ENCODE measurements at places on chromosomes 2 and 18.

DNA sequence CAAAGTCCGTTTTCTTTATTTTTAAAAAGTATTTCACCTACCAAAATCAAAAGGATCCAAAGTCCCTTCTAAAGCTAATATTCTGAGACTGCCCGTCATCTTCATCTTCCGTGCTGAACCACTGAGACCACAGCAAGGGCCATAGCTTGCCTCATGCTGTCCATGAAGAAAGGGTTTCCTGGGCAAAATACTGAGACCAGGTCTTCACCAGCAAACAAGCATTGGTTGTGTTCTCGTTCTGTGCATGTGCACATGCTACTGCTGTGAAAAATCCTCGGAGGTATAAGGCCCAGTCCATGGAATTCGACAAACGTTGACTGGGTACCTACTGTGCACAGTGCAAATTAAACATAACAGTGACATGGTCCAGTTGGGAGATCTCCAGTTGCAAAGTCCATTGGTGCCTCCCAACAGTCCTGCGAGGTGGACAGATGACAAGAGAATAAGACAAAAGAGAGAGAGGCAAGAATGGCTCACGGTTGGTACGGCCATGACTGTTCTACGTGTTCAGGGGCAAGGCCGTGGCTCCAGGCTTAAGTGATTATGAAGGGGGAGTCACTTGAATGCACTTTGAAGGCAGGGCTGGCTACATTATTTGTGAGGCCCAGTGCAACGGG lies 192.6 kb upstream of the GLI2 start:
- DNase-seq = peak; percentile 68

DNA sequence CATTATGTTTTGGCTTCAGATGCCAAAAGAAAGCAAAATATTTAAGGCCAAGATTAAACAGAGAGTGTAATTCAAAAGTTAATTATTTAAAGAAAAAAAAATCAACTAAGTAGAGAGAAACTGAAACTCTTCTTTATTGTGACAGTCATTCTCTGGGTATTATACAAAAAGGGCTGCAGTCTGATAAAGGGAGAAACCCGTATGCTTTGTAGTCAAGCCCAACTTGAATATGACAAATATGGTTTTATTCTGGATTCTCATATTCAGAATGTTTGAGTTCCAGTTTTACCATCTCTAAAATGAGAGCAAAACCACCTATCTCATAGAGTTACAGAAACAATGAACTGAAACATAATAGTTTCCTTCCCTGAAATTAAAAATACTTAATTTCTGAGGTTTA lies 8.2 kb downstream of the CDH2 start:
- no peak for DNase-seq

DNA sequence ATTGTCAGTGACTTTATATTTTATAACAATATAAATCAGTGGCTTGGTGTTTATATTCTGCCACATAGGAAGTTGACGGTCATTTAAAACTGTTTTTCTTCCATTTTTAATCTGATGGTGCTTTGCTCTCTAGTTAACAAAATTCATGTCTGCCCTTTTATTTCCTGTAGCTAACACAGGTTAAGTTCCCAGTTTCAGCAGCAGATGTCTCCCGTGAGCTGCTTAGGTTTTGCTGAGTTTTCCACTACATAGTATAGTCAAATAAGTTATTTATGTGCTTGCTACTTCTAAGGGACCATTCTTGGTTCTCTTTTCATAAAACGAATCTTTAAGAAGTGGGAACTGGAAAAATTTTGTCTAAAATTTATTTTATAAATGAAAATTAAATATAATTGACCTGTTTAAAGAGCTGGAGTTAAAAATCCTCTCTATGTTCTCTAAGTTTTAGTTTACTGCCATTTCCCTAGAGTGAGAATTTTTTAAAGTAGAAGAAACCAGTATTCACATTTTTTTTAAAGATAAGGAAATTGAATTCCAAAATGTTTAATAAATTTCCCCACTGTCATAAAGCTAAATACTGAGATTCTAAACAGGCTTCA lies 20.6 kb downstream of the HTR2B start:
- DNase-seq = peak; percentile 50

GRCh38 chr2:109494351-109494750 lies 119.4 kb downstream of the SEPTIN10 start:
- no peak for DNase-seq

DNA sequence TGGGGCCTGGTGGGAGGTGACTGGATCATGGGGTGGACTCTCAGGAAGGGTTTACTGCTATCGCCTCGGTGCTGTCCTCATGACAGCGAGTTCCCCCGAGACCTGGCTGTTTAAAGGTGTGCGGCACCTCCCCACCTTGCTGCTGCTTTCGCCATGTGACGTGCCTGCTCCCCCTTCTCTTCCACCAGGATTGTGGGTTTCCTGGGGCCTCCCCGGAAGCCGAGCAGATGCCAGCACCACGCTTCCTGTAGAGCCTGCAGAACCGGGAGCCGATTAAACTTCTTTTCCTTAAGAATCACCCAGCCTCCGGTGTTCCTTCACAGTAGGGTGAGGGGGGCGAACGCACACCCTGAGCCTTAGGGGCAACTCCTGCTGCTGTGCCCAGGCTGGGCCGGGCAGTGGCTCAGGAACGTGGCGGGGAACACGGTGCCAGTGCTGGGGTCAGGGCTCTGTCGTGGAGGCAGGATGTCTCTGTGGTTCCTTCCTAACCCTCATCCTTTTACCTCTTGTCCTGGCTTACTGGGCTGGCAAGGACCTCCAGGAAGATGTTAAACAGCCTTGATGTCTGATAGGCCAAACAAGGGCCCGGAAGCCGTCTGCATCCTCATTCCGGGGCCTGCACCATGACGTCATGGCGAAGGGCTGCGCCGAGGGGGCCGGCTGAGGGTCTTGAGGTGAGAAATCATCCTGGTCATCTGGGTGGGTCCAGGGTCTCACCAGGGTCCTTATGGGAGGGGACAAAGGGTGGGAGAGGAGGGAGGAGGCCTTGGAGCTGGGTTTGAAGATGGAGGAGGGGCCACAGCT lies 12.7 kb downstream of the NEU4 start:
- no peak for DNase-seq

DNA sequence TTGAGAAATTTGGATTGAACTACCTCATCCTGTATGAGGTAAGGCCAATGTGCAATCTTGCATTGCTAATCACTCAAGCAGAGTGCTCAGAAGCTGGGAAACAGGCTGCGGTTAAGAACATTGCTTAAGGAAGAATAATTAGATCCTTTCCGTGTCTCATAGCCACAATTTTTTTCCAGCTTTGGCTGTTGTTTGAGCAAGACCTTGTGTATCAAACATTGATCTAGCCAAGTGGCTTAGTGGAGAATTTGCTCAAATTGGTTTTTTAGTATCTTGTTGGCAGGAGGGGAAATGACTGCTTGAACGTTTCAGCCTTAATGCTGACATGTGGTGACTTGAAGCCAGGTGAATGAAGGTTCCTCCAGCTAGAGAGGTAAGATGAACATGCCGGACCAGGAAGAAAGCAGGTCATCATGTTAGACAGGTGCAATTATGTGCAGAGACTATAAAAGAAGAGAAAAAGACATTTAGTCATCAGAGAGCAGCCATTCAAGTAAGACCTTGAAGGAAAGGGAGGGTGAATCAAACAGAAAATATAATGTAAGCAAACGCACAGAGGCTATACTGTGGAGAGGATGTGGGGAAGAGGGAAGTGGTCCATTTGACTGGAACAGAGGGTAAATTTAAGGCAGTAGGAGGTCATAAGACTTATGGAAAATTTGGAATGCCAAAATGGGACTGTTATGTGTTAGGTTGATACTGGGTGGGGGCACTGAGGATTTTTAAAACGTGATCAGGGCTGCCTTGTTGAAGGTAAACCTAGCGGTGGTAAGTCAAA lies 98.9 kb upstream of the CYP1B1 start:
- no peak for DNase-seq

DNA sequence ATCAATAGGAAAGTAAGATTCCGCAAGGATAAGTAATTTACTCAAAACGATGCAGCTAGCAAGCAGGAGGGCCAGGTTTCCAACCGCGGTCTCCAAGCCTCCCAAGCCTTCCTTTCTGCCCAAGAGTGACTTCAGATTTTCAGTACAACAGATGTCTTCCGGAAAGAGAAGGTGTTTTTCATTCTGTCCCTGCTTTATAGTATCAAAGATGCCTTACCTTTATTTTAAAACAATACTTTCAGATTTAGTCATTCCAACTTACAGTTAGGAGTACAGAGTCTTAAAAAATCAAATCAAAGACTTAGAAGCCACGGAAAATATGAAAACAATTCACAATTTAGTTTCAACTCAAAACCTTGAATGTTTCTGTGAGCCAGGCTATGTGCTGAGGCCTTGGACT lies 43.6 kb downstream of the CYB5A start:
- DNase-seq = no peak

- no peak for DNase-seq
These were observed 73.1 kb downstream of the RTN4 start for GRCh38 chr2:54977149-54977548.

- DNase-seq = no peak
These were observed 132.2 kb upstream of the SP5 start for GRCh38 chr2:170582751-170583463.

- DNase-seq = no peak
These were observed 23.1 kb upstream of the ALKAL2 start for GRCh38 chr2:310994-311393.

- peak; percentile 12 for DNase-seq
These were observed 571 bp downstream of the EEF1B2 start for GRCh38 chr2:206160125-206160806.

DNA sequence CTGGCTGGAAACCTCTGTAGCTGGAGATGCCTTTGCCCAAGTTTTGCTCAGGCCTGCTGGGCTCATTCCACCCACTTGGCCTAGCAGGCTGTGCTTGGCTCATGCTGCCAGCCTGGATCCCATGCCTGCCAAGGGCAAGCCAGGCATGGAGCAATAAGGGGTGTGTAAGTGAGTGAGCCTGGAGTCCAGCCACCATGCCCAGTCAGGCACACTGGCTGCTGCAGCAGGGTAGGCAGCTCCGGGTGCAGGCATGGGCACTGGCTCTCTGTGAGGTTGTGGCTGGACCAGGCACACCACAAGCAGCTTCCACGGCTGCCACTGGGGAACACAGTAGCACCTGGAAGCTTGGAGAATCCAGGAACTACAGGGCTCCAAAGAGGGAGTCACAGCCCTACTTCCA lies 147.7 kb upstream of the HS6ST1 start:
- no peak for DNase-seq

- DNase-seq = no peak
These were observed 268.4 kb downstream of the TCF4 start for GRCh38 chr18:55319459-55320193.

DNA sequence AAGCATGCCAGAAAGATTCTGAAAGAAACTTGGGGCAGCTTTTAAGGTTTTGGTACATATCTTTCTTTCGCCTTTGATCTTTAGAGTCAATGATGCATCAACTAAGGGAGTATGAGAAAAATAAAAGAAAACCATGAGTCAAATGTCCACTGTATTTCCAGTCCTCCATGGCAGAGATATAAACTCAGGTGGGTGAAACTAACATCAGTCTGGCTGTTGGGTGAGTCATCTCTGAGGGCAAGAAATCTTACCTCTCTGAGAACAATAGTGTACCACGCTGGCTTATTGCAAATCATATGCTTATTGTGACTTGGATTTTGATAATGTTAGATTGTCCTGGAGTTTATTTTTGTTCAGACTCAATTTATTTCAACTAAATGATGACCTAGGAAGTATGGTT lies 521.0 kb downstream of the PLCL1 start:
- no peak for DNase-seq

DNA sequence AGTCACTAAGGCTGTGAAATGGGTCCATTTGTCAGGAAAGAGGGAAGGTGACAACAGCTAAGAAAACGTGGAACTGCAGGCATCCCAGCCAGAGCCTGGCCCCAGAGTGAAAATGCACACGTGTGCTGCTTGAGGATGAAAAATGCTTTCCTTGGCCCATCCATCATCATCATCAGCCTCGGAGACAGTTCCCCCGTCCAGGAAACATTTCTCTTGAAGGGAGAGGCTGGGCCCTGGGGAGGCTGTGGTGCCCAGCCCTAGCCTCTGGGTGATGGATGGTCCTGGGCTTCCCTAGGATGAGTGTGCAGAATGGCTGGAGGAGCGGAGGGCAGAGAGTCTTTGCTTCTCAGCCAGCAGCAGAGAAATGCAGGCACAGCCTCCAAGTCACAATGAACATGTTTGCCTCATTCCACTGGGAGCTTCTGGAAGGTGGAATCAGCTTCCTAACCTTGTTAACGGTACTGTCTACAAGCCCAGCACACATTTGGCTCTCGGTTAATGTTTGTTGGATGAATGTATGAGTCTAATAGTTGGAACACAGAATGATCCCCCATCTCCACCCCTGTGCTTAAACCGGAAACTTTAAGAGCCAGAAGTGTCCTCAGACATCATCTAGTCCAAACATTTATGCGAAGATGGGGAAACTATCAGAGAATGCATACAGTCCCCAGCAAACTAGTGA lies 164.0 kb downstream of the RDH14 start:
- DNase-seq = no peak

DNA sequence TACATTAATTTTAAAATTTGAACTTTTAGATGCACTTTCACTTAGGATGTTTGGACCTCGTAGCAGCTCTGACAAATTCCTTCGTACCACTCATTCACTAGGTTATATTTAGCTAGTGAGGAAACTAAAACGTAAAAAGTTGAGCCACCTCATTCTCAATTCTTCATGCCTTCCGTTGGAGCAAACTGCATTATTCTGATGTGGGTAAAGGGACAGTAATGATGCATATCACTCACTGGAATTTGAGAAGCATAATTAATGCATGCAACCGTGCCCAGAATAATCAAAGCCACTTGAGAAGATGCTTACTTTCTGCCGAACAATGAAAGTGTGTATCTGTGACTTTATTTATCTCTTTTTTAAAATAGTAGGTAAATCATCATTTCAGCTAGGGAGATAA lies 2.2 kb downstream of the CNOT9 start:
- DNase-seq = no peak

GRCh38 chr18:55513161-55513560 lies 74.8 kb downstream of the TCF4 start:
- no peak for DNase-seq

- no peak for DNase-seq
These were observed 413.6 kb downstream of the THSD7B start for GRCh38 chr2:137178951-137179377.

GRCh38 chr2:55120634-55121359 lies 70.5 kb upstream of the RTN4 start:
- DNase-seq = no peak

GRCh38 chr2:174593574-174594203 lies 3.9 kb downstream of the WIPF1 start:
- no peak for DNase-seq

DNA sequence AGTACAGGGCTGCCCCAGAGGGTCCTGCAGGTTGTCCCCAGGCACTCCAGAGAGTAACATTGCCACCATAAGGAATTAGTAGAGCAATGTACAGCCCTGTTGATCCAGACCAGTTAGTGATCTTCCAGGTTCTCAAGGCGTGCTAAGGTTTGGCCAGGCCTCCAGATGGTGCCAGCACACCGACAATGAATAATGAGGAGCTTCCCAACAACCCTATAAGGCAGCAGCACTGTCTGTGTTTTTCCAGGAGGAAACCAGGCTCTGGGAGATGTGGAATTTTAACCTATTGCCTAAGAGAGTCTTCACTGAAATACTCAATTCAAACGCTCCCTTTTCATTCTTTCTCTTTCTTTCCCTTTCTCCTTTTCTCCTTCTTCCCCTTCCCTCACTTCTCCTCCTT lies 122.1 kb downstream of the MGAT5 start:
- DNase-seq = peak; percentile 75
